Small intestine (tissue), 16 donors: ENCODE measurements at places on chromosomes 1 and 21.

DNA sequence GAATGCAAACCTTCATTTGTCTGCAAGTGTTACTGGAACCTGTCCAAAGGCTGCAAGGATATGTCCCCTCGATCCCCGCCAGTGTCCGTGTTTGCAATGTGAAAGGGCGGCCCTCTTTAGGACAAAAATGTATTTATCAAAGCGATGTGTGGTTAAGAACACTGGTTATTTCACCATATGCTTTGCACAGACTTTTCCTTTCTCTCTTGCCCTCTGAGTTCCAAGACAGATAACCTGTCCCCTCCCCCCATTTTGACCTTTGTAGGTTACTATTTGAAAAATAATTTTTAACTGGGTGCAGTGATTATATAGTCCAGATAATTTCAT, 1.8 kb downstream of the CHRM3 start:
- DNase-seq = peak; percentile 12

DNA sequence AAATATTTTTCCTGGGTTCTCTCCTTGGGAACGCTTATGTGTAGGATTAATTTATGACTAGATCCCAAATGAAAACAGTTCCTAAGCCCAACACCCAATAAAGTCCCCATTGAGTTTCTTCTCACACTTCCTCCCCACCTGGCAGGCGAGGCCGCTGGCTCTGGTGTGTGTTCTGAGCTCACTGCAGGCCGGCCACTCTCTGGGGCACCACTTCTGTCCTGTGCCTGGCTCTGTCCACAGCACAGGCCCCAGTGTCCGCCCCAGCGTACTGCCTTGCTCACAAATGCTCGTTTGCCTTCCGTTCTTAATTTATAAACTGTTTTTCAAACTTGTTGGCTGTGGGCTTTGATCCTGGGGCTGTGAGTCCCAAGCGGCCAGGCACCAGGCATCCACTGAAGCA, 90.6 kb downstream of the TLR5 start:
- no peak for DNase-seq

DNA sequence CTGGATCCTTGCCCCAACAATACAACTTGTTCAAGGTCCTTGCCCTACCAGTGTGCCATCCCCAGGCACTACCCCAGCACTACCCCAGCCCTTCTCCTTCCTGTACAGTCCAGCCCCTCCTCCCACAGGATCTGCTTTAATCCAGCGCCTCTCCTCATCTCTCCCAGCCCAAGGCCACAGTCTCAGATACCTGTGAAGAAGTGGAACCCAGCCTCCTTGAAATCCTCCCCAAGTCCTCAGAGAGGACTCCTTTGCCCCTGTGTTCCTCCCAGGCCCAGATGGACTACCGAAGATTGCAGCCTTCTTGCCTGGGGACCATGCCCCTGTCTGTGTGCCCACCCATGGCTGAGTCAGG, 6.5 kb upstream of the CDC20 start:
- no peak for DNase-seq

GRCh38 chr1:200302921-200303290, 106.9 kb downstream of the ZNF281 start:
- no peak for DNase-seq

DNA sequence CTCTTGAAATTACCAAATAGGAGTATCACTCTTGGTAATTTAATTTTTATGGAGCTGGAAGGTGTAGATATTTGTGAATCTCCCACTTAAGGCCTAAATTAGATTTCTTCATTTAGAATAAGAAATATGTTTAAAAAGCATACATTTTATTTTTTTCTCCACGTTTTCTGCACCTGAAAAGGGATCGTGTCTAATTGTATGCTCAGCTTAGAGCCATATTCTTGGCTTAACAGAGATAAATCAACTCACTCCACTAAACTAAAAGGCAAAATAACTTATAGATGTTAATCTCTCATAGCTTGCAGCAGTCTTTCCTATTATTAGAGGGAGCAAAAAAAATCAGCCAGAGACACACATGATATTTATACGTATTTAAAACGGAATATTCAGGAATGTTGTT, 336.8 kb upstream of the SGIP1 start:
- no peak for DNase-seq
